ENCODE measurements at places on chromosomes 11 and 22.

GRCh38 chr22:29475550-29475949 is 4.5 kb upstream of the NEFH start:
- no peak for DNase-seq

DNA sequence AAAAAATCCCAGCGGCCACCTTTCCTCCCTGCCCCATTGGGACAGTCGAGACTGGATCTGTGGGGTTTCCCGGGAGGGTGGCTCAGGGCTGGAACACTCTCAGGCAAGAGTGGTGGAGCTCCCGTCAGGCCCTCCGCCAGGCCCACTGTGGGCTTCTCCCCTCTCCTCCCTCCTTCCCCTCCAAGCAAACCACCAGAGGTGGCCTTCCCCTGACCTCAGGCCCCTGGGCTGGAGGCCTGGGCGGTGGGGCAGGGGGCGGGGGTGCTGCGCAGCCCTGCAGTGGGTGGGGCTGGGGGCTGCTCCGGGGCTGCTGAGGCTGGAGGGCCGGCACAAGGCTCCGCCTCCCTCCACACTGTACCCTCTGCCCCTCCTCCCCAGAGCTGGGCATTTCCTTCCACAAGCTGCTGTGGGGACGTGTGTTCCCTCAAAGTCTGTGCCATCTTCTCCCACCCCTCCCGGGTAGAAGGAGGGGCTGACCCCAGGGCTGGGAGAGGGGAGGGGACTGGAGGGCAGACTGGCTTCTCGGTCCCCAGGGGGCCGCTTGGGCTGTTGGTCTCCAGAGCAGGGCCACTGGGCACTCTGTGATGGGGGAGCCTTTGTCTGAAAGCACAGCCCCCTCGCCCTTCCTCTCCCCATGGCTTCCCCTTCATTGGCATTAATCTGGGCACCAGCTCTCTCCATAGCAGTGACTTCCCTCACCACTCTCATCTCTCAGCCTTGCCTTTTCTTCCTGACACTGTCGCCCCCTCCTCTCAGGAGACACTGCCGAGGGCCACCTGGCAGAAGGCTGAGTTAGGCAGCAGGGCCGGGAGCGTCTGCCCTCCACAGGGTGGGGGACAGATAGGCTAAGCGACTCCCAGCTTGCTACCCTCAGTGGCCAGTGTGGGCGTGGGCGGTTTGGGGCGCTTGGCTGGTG is 7.1 kb downstream of the RCOR2 start:
- DNase-seq, result no peak

- DNase-seq, result peak; percentile 86
Observed at GRCh38 chr11:121575250-121575962, 122.6 kb upstream of the SORL1-AS1 start.

DNA sequence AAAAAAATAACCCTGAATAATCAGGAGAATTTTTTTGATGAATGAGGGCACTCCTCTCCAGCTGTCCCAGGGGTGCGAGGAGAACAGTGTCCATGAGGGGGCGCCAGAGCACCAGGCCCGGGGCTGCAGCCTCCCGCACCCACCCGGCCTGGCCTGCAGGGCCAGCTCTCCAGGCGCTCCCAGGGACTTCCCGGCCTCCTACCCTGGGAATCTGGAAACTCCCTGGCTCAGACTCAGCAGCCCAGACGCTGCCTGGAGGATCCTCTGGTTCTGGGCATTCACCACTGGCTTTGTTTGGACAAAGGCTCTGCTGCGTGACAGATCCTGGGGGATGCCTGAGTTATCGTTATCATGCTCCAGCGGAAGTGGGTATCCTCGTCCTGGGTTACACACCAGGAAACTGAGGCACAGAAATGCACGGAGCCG is 31.0 kb downstream of the MCM5 start:
- peak; percentile 78 for DNase-seq

- DNase-seq, result peak; percentile 2
Observed at GRCh38 chr11:78961247-78961646, 386.6 kb upstream of the NARS2 start.

- DNase-seq, result no peak
Observed at GRCh38 chr11:26579683-26580082, 7.6 kb upstream of the MUC15 start.

DNA sequence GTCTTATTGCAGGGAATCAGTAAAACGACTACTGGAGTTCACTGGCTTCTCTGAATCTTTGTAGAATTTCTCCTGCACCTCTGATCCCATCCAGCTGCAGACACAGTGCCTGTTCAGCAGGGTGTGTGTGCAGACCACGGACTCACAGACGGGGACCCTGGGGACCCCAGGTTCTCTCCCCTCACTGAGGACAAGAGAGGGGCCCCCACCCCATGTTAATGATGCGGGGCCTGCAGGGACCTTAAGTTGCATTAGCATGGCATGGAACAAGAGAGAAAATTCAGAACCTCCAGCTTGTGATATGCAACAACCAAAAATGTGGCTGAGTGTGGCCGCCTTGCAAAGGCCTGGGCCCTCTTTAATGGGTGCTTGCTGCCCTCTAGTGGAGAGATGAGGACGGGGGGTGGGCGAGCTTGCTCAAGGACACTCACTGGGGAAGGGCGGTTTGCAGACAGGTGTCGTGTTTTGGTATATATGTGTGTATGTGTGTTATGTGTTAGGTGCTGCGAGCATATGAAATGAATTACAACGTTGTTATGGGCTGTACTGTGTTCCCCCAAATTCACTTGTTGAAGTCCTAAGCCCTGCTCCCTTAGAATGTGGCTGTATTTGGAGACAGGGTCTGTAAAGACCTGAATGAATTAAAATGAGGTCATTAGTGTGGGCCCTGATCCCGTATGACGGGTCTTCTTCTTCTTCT is 84.4 kb upstream of the SEPTIN5 start:
- DNase-seq, result peak; percentile 91

- peak; percentile 87 for DNase-seq
Observed at GRCh38 chr22:24434471-24435322, 7.3 kb downstream of the ADORA2A start.

DNA sequence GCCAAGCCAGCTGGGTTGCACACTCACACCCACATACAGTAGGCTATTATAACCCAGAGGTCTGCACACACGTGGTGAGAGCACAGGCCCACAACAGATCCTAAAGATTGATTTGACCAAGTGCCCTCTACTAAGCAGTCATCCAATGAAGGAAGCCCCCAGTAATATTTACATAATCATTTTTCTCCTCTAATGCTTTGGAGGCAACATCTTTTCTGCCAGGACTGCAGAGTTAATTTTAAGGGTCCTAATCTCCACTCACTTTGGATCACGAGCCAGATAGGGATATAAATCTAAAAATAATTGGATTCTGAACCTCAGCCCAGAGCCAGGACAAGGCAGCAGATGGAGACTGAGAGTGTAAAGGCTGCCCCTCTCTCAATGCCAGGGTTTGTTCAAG is 49.1 kb upstream of the MTNR1B start:
- DNase-seq, result no peak

Measured in inflammatory macrophage treated with lipopolysaccharide for 1 hour (primary cell).